Activated CD8-positive, alpha-beta memory T cell treated with anti-CD3 and anti-CD28 coated beads, Interleukin-2, amount 50 U/mL, for 4 hours (primary cell): ENCODE measurements at places on chromosomes 3 and 15.

GRCh38 chr15:29125382-29126207 is 144.0 kb downstream of the NSMCE3 start:
- no peak for DNase-seq

DNA sequence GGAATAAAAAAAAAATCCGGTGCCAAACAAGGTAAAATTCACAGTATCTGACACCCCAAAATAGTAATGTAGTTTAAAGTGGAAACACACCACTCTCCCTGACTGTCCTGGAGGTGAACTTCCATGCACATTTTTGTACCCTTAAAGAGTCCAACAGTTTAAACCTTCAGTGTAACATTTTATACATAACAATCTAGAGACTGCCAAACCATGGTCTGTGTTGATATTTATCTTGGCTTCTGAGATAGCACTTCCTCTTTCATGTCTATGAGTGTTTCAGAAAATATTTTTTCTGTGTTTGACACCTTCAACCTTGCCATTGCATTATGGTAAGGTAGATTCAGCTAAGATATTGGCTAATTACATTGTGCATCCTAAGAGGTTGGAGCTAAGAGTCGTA is 13.9 kb downstream of the TMEM45A start:
- DNase-seq = no peak

DNA sequence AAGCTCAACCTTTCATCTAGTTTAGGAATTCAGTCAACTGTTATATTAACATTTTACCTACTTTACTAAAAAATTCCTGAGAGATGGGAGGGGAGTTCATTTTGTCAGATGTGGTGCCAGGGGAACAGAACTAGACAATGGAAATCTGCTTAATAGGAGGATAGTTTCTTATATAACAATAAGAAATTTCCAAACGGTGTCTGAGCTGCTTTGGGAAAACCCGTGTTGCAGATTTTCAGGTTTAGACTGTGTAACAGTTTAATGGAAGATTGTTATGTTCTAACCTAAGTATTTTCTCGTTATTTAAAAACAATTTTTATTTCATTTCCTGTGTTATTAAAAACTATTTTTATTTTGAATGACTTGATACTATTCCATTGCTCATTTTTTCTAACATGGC is 19.3 kb downstream of the IQGAP1 start:
- no peak for DNase-seq

- DNase-seq = no peak
These were observed 394.9 kb downstream of the PTPRG start for GRCh38 chr3:61956236-61956635.

DNA sequence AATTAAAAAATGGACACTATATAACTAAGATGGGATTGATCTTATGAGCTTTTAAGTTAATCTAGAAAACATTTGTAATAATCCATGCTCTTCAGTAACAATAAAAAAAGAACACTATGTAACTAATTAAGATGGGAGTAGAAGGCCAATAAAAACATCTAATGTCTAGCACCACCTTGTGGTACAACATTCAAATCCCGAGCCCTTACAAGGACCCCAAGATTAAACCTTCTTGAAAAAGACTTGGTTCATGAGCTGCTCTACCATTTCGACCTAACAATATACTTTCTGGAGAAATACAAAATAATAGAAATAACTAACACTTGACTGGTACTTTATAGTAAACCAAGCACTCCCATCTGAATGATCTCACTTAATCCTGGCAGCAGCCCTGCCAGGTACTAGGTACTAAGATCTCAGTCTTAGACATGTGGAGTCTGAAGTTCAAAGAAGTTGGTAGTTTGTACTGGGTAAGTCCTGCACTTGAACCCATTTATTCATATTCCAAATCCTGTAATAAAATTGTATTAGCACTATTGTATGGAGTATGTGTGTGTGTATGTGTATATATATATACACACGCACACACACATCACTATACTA is 21.8 kb downstream of the METTL6 start:
- no peak for DNase-seq

DNA sequence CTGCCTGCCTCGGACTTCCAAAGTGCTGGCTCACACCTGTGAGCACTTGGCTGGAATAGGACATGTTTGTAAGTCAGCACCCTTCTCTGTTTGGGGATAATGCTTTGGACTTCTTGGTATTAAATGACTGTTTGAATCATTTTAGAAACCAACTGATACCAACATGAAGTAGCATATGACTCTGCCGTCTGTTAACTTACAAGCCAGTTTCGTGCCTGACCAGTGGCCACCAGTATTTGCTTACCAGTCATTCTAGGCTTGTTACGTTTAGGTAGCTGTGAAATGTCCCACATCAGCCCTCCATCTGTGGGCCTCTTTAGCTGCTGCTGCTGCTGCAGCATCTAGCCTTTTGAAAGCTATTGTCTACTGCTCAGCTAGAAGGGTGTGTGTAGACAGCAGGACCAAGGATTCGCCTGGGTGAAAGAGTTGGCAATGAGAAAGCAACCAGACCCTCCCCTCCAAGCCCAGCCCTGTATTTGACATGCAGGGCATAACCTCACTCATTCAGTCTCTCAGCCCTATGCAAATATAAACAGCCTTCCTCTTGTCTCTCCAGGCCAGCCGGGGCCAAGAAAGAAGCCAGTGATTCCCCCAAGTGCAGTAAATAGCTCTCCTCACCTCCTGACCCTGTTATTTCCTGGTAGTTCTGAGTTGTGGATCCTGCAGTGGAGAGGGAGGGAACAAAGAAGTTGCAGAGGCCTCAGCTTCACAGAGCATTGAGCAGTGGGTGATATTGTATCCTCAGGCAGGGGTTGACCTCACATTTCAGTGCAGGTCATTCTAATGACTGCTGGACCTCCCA is 51.0 kb downstream of the NKIRAS1 start:
- no peak for DNase-seq

DNA sequence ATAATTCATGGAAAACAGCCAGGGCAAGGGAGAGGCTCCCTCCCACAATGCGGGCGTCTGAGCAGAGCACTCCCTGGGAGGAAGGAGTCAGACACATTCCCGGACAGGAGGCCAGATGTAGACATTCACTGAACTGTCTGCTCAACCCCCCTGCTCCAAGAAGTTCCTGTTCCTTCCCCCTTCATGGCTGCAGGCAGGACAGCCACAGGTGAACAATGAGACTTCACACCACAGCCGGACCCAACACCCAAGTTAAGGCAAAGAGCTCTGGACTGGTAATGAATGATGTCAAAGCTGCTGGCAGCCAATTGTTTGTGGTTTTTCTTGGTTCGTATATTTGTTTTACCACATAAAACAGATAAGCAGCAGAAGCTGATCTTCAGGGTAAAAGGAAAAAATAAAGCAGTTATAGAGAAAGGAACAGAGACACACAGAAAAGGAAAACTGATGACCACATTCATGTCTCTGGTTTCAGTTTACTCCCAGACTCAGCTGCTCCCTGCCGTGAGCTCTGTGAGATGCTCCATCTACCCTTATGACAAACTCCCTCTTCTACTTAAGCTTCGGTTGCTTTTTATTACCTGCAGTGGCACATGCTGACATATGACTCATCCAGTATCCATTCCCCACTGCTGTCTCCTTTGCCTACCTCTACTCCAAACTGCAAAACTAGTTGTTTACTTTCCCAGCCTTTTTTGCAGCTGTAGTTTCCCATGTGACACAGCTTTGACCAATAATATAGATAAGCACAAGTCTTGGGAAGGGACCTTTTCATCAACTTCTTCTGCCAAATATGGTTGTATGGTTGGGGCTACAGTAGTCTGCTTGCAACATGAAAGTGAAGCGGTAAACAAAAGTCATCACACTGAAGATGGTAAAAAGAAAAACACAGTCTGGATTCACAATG is 33.1 kb downstream of the DZIP1L start:
- no peak for DNase-seq

- no peak for DNase-seq
These were observed 22.6 kb downstream of the CLDN18 start for GRCh38 chr3:138032567-138032966.

- DNase-seq = no peak
These were observed 482.7 kb upstream of the ADAMTS9 start for GRCh38 chr3:65170390-65171042.

DNA sequence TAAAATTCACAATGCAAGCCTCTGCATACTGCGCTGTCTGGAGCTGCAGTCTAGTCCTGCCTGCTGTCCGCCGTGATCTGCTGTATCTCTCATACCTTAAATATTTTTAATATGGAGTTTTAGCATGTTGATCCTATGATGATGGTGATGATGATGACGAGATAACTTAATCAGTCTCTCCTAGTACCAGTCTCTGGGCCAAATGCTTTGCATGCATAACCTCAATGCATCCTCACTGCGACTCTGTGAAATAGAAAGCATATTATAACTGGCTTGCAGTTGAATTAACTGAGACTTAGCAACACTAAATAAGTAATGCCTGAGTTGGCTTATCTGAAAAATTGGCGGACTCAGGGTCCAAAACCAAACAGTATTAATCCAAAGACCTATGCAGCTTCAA is 38.4 kb upstream of the BCHE start:
- DNase-seq = no peak

DNA sequence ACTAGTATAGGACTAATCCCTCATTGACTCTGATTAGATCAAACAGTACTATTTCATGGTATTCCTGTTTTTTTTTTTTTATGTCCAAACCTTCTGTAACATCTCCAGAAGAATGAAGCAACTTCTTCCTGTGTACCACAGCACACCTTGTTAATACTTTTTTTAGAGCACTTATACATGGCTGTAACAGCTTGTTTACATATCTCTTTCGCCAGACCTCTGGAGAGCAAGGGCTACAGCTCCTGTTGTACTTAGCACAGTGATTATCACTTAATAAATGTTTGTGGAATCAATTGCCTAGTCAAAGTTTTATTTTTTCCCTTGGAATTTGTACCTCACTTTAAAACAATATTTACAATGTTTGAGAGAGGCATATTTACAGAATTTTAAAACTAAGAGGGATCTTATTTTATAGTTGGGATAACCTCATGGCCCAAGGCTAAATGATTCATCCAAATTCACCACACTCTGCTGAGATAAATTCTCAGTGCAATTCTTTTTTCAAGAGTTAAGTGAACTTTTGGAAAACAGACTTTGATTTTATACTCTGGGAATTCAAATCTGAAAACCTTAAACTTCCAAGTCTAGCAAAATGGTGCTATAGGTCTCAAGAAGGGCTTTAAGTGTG is 9.2 kb upstream of the GATM start:
- no peak for DNase-seq

DNA sequence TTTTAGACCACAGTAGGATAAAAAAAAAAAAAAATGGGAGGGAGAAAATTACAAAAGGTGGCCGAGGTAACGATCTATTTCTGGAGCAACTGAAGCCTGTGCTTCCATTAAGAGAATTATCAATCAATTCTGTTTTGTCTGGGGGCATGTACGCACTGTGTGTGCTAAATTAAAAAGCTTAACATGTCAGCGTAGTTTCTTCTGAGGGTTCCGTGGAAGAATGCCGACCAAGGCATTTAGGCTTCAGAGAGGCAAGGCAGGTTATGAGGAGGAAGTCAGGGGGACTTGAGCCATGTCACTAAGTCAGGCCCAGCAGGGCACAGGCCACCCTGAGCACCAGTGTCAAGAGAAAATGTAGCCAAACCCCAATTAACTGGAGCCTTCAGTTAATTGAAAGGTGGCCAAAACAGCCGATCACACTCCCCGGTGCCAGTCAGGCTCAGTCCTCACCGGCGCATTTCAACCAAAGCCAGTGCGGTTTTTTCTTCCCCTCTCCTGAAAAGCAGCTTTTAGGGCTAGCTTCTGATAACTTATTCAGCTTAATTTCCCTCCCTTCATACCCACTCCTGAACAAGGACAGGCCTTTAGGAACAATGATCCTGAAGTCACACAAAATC is 113.9 kb downstream of the MEGF11 start:
- no peak for DNase-seq

- peak; percentile 11 for DNase-seq
These were observed 42.8 kb downstream of the SEMA3G start for GRCh38 chr3:52402101-52402521.

DNA sequence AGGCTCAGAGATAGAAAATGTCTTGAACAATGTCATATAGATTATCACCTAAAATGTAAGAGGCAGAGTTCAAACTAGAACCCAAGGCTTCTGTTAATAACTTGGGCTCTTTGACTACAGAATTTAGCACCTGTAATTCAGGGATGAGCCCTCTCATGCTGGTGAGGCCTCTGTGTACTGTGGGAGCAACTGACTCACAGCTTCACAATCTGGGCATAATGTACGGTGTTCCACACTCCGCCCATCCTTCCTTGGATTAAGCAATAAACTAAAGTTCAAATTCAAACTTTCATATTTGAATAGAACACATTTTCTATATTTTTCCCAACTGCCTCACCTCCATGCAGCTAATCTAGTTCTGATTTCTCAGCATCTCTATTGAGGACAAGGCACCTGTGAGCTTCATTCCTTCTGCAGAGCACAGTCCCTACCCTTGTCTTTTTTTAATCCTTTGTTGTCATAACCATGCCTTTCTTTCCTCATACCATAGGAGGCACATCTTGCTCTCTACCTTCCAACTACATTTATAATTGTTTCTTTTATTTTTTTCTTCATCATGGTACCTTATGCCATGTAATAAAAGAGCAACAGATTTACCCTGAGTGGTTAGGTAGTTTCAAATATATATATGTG is 392.1 kb downstream of the NLGN1 start:
- DNase-seq = no peak

DNA sequence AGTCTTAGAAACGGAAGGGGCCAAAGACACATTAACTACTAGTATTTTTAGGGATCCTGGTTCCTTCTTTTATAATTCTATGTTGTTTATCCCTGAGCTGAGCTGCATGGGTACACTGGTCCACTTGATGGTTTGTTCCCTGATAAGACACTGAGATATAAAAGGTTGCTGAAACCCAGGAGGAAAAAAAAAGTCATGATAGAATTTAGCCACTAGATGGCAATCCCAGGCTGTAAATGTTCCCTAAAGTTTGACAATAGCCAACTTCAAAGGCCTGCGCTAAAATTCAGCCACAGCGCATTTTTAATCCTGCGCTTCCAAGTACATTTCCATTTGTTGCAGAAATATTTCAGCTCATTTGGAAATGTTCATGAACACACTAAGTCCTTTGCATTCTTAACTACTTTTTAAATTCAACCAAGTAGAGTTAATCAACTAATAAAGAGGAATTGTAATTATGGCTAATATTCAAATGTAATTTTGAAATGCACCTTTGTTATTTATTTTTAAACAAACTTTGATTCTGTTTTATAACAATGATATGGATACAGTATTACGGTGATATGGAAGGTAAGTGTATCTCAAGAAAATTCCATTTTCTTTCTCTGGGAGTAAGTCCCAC is 249.3 kb upstream of the FEZF2 start:
- DNase-seq = no peak

- no peak for DNase-seq
These were observed 50.9 kb downstream of the CAPN7 start for GRCh38 chr3:15256861-15257341.

- DNase-seq = peak; percentile 68
These were observed 1.5 kb downstream of the MSL2 start for GRCh38 chr3:136194409-136195257.

GRCh38 chr15:69693059-69693458 is 240.4 kb downstream of the RPLP1 start:
- no peak for DNase-seq

GRCh38 chr3:126052196-126053058 is 31.5 kb downstream of the SLC41A3 start:
- DNase-seq = no peak
